ENCODE measurements at places on chromosomes 6 and 20. TPM values are rescaled to one million over a fixed set of nuclear protein-coding genes. Genes with fewer than 3 reads are reported as not detected.
A peak's percentile ranks its signal among the peaks of the same experiment; 100 is the strongest.

DNA sequence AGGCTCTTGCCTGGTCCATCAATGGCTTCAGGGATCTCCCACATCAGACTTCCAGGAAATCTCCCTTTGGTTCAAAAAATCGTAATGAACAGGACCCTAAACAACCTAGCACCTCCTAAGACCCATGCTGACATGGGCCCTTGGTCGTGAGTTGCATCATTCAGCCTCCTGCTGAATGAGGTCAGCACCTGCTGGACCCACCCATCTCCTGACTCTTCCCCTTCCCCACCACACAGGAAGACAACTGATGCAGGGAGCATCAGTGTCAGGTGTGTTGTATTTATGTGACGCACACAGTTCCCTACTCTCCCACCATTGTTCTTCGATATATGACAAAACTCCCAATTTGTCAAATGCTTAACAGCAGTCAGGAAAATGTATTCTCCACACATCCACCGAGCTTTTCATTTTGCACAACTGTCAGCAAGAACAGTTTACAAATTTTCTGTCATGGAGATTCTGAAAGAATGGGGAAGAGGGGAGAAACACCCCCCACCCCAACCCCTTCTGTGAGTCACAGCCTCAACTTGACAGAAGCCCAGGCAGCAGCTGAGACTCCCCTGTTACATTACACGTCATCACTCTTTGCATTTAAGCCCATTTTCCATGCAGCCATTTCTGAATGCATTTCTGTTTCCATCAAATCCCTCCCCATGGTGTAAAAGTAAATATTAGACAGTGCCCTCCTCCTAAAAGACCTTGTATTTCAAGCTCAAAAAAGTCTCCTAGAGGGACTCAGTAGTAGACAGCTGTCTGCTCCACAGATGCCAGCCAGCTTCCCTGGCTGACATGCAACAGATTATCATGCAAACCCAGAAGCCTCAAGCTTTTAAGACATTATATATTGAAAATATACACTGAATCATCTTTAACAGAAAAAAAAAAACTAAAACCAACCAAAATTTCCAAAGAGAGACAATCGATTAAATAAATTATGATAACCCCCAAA is 577.5 kb downstream of the PTPRT start:
- H3K27me3 ChIP-seq, result no peaks in the 10 kb centered on the region
- no peaks in the 10 kb centered on the region for H3K36me3 ChIP-seq
- H3K4me1 ChIP-seq, result no peaks in the 10 kb centered on the region
- no peak overlapping the region for H3K4me3 ChIP-seq

DNA sequence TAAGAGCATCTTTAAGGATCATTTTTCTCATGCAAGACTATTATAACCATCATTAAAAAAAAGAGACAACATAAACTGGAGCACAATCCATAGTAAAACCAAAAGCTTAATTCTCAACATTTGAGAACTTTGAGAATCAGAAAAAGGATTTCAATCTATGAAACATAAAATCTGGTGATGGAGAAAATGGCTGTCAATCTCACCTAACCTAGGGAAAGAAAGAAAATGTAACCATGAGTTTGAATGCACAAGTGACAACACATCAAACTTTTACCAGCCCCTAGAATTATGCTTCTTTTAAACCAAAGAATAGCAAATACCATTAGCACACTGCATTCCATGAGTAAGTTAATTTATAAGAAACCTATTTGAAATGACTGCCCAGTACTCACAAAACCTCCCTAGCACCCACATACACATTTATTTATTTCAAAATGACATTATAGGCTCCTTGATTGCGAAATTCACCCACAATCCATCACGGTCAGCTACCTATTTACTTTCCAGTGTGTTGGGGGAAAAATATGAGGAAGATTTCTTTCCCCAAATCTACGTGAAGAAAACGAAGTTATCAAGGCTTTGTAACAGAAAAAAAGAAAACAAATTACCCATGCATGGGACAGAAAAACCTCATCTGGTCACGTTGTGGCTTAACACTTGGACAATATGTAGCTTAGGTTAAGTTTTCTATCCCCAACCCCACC is 828 bp downstream of the ASCC3 start:
- peak overlapping the region; percentile 98 for H3K27ac ChIP-seq
- no peaks in the 10 kb centered on the region for H3K36me3 ChIP-seq
- no peaks in the 10 kb centered on the region for H3K27me3 ChIP-seq
- no peaks in the 10 kb centered on the region for H3K4me1 ChIP-seq
- H3K4me3 ChIP-seq, result peak overlapping the region; percentile 78
- DNase-seq, result peak; percentile 54

GRCh38 chr6:139409026-139409425 is 34.6 kb upstream of the CITED2 start:
- no peak overlapping the region for H3K4me3 ChIP-seq
- H3K4me1 ChIP-seq, result no peaks in the 10 kb centered on the region
- H3K27ac ChIP-seq, result no peak overlapping the region
- no peak for DNase-seq
- no peaks in the 10 kb centered on the region for H3K36me3 ChIP-seq
- H3K27me3 ChIP-seq, result no peaks in the 10 kb centered on the region

GRCh38 chr20:2253256-2253655 is 42.5 kb upstream of the TGM3 start:
- H3K36me3 ChIP-seq, result no peaks in the 10 kb centered on the region
- H3K4me1 ChIP-seq, result no peaks in the 10 kb centered on the region
- no peaks in the 10 kb centered on the region for H3K27me3 ChIP-seq
- H3K27ac ChIP-seq, result no peak overlapping the region
- no peak overlapping the region for H3K4me3 ChIP-seq

- no peaks in the 10 kb centered on the region for H3K36me3 ChIP-seq
- no peak overlapping the region for H3K27ac ChIP-seq
- H3K27me3 ChIP-seq, result no peaks in the 10 kb centered on the region
- no peak for DNase-seq
- no peaks in the 10 kb centered on the region for H3K4me1 ChIP-seq
Measured at GRCh38 chr6:26175428-26176181, 88.4 kb downstream of the HFE start.

- peaks cover 2% of the 10 kb centered on the region for H3K27me3 ChIP-seq
- no peak overlapping the region for H3K27ac ChIP-seq
- H3K4me3 ChIP-seq, result no peak overlapping the region
- H3K36me3 ChIP-seq, result no peaks in the 10 kb centered on the region
- no peak for DNase-seq
Measured at GRCh38 chr6:52230685-52231084, 13.6 kb downstream of the IL17F start.

GRCh38 chr6:125252891-125253290 is 48.9 kb downstream of the HDDC2 start:
- no peaks in the 10 kb centered on the region for H3K36me3 ChIP-seq
- H3K4me1 ChIP-seq, result no peaks in the 10 kb centered on the region
- no peak for DNase-seq

NKAPL gene
- total RNA-seq, result 0.14 TPM

SF3B5 gene
- total RNA-seq, result 212 TPM

OPN5 gene
- total RNA-seq, result not detected

NCOA7 gene
- total RNA-seq, result 15.5 TPM

ADGRF1 gene
- 11.5 TPM for total RNA-seq
